ENCODE measurements at places on chromosomes 12 and 14.

GRCh38 chr14:97287956-97288355 lies 490.8 kb downstream of the VRK1 start:
- DNase-seq, result no peak

- DNase-seq, result no peak
These were observed 954.1 kb downstream of the AACS start for GRCh38 chr12:126019385-126019784.

GRCh38 chr14:69289811-69290520 lies 30.0 kb downstream of the GALNT16 start:
- DNase-seq, result no peak

GRCh38 chr12:124506145-124506831 lies 61.1 kb downstream of the NCOR2 start:
- DNase-seq, result peak; percentile 66

DNA sequence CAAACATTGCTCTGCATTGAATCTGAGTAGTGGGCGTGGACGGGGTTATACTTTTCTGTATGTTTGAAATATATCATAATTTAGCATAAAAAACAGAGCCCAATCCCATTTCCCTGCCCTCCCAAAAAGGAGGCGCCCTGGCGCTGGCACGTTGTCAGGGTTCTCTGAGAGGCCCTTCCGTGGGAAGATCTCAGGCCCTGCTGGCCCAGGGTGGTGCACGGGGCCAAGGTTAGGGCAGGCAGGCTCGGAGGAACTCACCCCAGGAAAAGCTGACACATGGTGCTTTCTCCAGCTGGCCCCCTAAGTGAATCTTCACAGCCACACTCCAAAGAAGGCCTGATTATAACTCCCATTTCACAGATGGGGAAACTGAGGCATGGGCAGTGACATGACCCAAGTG lies 17.2 kb downstream of the DIO3 start:
- DNase-seq, result no peak

DNA sequence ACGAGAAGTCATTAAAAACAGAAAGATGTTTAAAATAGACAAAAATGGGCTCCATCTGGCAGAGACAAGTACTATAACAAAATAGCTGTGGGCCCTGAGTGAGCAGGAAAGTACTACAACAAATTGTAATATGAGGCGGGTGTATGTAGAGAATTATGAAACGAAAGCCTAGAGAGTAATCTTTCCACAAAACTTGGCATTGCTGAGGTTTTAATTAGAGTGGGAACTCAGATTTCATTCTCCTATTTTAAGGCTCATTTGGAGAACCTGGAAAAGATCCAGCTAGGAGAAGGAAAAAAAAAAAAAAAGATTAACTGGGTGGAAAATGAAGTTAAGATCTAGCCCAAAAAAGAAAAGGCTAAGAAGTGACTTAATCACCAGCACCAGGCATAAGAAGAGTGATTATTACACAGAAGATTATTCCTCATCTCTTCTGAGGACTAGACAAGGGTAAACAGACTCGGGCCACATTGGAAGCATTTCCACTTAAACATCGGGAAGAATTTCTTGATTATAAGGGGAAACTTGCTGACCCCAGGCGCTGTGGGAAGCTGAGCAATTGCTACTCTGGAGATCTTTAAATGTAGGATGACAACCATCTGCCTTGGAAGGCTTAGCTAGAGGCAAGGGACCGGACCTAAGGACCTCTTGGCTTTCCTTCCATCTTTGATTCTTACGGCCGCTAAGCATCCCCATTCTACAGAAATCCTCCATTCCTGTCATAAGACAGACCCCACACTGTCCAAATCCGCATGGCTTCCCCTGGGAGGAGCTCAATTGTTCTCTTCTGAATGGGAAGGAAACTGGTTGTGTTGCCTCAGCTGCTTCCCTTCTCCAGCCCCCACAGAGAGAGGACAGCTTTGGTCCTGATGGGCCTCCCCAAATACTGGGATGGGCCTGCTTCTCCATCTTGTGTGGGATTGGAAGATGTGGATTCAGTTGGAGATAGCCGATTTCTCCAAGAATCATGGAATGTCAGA lies 40.6 kb downstream of the IGF1 start:
- no peak for DNase-seq

DNA sequence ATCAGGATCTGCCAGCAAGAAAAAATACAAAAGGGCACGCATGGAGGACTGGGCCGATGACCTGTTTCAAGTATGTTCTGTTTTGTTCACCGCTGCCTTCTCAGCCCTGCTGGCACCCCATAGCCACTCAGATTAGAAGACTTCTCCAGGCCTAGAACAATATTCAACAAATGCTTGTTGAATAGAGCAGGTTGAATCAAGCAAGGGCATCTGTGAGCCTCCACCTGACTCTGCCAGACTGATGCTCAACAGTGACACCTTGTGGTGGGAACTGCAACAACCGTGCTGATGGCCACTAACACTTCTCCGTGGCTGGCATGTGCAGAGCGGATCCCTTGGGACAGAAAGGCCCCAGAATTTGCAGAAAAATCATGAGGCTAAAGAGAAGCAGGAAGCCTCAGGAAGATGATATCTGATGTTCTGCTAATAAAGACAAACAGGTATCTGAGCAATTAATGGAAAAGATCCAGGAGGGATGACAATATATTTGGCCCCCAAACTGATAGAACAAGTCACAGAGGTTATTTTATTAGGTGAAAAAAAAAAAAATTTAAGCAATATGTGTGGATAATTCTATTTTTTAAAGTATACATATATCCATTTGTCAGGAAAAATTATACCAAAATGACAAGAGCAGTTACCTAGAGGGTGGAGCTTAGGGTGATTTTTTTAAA lies 114.3 kb downstream of the KSR2 start:
- DNase-seq, result no peak

GRCh38 chr12:12577786-12578185 lies 15.1 kb upstream of the DUSP16 start:
- no peak for DNase-seq

DNA sequence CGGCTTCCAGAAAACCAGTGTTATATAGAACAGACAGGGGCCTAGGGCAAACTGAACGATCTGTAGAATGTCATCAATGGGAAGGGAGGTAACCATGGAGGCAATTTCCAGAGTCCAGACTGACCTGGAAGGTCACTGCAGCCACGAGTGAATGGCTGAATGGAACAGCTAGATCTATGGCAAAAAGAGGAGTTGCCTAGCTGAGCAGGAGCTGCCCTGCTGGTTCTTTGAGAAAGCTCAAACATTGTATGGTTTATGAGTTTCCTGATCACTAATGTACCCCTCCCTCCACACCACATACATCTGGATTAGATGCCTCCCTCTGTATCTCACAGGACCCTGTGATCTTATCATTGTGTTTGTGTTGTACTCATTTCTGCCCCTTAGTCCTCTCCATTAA lies 1.0 kb upstream of the RERG start:
- no peak for DNase-seq

- DNase-seq, result peak; percentile 42
These were observed 33.8 kb downstream of the SAMD4A start for GRCh38 chr14:54600717-54601109.

GRCh38 chr12:131942671-131943070 lies 7.1 kb upstream of the EP400 start:
- no peak for DNase-seq

DNA sequence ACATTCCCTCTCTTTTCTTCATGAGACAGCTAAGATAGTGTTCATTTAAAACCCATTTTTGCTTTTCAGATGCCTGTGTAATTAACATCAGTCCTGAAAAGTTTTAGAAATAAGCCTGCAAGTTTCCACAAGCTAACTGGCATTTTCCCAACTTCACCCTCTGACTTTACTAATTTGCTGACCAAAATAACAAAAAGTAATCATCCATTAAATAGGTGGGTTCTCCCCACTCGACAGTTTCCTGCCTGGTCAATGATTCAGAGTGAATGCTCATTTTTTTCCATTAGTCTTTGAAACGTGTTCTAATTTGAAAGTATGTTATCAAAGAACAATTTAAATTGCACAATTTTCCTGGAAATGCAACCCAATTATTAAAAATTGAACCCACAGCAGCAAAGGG lies 23.6 kb downstream of the NELL2 start:
- no peak for DNase-seq

DNA sequence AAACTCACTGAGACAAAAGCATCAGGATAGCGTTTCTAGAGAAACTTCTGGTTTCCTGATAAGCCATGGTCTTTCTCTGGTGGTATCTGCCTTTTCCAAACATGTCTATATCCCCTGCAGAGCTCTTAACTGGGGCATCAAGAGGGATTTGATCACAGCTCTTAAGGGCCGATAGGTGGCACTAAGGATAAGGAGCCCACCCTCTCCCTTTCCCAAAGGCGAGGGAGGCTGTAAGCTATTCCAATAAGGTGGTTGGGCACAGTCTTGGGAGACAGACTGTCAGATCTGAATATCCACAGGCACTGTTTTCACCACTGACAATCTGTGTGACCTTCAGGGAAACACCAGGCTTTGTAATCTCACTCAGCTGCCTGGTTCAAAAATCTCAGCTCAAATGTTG lies 206.0 kb downstream of the ADGRD1 start:
- no peak for DNase-seq

- DNase-seq, result no peak
These were observed 270.4 kb upstream of the RTL1 start for GRCh38 chr14:101173698-101174521.

DNA sequence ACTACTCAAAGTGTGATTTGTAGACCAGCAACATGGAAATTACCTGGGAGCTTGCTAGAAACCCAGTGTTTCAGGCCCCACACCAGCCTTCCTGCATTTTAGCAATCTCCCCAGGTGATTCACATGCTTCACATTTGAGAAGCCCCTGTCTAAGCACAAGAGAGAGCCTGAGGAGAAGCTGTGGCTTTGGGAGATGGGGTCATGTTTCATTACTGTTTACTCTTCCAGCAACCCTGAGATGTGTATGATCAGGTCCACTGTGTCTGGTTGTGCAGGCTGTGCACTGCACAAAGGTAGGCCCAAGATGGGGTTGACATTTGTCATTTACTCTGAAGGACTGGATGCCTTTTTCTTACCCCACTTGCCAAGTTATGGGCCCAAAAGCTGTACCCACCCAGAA lies 190.1 kb downstream of the SLC41A2 start:
- DNase-seq, result no peak

DNA sequence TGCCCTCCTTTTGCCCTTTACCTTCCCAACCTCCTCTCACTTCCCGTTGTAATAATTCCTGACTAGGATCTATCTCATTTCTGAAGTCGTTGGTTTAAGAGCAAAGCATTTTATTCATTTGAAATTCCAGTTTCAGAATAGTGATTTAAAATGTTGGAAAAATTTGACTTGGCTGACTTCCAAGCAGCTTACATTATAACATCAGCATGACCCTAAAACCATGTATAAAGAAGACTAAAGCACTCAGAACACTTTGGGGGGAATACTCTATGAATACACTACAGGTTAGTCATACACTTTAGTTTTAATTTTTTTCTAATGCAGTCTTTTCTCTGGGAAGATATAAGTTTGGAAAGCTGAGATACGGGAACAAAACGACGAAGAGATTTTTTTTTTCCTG lies 161.1 kb downstream of the BTG1 start:
- DNase-seq, result peak; percentile 64

DNA sequence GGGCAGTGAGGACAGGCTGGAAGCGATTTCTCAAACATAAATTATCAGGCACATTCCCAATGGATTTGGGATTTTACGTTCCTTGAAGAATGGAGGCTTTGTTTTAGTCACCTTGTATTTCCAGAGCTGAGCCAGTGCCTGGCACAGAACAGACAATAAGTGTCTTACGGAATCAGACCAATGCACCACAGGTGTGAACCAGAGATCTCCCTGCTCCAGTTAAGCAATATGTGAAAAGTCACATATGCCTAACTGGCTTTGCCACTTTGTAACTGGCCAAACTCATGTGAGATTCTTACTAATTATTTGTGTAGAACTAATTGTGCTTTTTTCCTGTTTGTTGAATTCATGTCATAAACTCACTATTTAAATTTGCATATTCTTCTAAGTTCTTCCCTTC lies 130.4 kb downstream of the KCNH5 start:
- DNase-seq, result no peak

GRCh38 chr12:113201187-113202177 lies 16.0 kb downstream of the RITA1 start:
- no peak for DNase-seq

DNA sequence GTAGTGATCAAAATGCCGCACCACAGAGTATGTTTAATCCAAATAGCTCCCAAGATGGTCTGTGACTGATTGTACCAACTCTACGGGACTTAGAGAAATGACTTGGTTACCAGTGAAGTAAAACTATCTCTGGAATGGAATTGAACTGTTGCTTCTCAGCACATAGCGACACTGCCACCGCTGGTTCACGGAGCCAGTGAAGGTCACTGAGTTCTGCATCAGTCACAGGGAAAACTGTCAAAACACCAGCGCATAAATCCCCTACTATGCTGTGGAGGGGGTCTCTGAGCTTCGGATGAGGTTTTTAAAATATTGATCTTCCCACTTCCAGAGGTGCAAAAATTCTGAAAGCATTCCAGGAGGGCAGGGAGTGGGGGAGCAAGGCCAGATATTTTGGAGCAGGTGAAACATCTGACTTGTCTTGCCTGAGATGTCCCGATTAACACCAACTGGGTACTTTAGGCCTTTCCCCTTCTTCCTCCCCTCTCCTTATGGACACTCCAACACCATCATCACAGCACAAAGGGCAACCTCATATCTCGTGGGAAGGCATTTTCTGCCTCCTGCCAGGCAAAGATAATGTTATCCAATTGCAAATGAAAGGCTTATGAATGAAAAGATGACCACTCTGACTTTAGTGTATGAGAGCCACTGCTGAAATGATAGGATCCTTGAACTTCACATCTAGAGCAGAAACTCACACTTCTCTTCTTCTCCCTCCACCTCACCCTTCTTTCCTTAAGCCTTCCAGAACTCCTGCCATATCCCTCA lies 2.0 kb upstream of the PLXNC1 start:
- no peak for DNase-seq

All from fibroblast of skin of left biceps (primary cell).